Sigmoid colon (tissue), 7 donors: ENCODE measurements at places on chromosomes 11 and 22. TPM values are rescaled to one million over a fixed set of nuclear protein-coding genes. Genes with fewer than 3 reads are reported as not detected.

DNA sequence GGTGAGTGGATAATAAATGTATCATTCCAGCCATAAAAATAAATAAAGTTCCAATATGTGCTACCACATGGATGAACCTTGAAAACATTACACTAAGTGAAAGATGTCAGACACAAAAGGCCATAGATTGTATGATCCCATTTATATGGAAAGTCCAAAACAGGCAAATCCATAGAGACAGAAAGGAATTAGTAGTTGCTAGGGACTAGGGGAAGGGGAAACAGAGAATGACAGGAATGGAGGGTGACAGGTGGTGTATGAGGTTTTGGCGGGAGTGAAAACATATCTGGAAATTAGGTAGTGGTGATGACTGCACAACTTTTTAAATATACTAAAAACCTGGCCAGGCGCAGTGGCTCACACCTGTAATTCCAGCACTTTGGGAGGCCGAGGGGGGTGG lies 15.2 kb upstream of the CARD10 start:
- no peak for DNase-seq

- DNase-seq = no peak
These were observed 66.0 kb downstream of the GRK3 start for GRCh38 chr22:25630447-25630846.

GRCh38 chr11:68997124-68997994 lies 15.7 kb downstream of the MRGPRF start:
- peak; percentile 66 for DNase-seq

DNA sequence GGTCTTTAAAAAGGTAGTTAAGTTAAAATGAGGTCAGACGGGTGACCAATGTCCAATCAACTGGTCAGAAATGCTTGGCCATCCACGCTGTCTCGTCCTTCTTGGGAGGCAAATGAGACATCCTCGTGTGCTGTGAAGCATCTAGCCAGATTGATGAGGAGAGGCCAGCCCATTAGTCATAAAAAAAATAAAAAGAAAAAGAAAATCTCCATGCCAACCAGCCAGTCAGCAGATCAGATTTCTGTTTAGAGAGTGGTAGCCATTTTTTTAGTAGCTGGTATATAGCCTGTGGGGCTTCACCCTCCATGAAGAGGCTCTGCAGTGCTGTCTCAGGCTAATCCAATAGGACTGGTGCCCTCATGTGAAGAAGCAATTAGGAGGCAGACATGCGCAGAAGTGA lies 343.1 kb upstream of the SYN3 start:
- no peak for DNase-seq

NAV2 gene
- 39.0 TPM for total RNA-seq

DBX1 gene
- not detected for total RNA-seq

RAB38 gene
- total RNA-seq = not detected

SCN4B gene
- 1.3 TPM for total RNA-seq

- no peak for DNase-seq
These were observed 24.3 kb upstream of the ADA2 start for GRCh38 chr22:17243524-17243923.

DNA sequence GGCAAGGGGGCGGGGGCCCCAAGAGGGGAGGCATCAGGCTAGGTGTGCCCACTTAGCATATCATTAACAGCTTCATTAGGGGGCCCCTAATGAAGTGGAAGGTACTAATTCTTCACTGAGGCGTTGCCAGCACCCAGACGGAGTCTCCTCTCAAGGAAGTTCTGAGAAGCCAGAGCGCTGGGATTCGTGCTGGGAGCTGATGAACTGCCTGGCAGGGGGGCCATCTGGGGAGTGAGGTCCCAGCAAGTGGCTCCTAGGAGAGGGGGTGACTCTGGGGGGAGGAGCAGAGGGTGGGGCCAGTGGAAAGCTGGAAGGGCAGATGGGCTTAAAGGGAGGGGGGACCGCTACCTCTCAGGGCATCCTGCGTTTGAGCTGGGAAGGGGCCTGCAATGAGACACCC lies 29.8 kb downstream of the DAGLA start:
- no peak for DNase-seq

GRCh38 chr11:64741375-64742086 lies 2.4 kb downstream of the RASGRP2 start:
- DNase-seq = no peak

DEFB108B gene
- not detected for total RNA-seq

DNA sequence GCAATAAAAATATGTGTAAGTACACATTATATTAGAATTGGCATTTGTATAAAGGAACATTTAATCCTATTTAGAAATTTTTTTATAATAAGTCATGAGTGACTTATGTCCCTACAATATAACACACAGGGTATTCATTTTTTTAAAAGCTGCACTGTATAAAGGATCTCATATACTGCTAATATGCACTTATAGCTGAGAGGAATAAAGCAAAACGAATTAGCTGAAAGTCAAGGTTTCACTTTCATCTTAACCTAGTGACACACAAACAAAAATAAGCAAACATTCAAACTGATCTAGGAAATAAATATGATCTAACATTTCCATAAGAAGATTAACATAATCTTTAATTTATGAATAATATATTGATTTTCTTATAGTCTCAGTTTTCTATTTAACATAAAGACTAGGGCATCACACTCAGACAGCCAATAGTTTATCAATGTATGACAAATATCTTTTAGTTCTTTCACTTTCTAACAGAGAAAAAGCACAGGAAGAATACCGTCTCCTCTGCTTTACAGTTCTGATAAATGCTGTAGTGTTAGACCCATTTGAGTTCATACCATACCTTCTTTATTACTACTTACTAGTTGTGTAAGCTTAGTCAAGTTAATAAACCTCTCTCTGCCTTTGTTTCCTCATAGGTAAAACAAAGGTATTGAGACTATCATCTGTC lies 42.9 kb downstream of the DCDC1 start:
- DNase-seq = no peak

- DNase-seq = no peak
These were observed 131.4 kb upstream of the UBASH3B start for GRCh38 chr11:122523846-122524805.

- peak; percentile 87 for DNase-seq
These were observed 4.9 kb downstream of the ADORA2A start for GRCh38 chr22:24432059-24432853.

DNA sequence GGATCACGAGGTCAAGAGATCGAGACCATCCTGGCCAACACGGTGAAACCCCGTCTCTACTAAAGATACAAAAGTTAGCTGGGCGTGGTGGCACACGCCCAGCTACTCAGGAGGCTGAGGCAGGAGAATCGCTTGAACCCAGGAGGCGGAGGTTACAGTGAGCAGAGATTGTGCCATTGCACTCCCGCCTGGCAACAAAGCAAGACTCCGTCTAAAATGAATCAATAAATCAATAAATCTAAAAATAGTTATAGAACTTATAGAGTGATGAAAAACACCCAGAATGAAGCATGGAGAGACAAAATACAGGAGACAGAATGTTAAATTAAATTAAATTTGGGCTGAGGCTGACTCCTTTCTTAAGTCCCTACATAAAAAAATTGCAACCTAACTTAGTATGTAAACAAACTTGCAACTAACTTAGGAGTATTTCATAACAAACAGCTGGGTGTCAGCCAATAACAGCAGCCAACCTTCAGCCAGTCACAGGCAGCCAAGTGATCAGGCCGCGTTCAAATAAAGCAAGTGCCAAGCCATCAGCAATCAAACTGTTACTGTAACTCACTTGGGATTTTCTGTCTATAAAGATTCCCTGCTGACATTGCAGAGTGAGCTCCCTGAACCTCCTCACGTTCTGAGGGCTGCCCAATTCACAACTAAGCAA lies 7.3 kb upstream of the TP53AIP1 start:
- DNase-seq = no peak

DNA sequence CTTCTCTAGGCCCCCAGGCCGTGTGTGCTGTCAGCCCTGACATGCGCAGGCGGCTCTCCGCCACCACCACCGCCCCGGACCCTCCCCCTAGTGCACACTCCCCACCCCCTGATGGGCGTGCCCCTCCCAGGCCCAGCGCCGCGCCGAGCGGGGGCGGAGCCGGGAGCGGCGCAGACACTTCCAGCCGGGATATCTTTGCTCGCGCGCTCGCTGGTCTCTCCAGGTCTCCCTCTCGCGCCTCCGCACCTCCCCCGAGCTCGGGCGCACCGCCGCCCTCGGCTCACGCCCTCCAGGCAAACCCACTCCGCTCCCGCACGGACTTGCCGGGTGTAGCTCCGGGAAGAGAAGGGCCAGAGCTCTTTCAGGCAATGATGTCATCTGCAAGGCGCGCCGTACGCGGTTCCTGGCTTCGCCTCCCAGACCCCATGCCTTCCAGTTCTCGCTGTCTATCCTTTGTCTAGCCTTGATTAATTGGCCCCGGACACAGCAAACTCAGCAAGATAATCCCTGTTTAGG lies at the start of gene SCN3B:
SCN3B (minus strand) TSS at position 59 of the 516 bp plus-strand sequence. CDS start 823 bp downstream, outside the sequence.
- peak; percentile 71 for DNase-seq

GRCh38 chr22:21105294-21105693 lies 59.5 kb downstream of the LRRC74B start:
- no peak for DNase-seq

DNA sequence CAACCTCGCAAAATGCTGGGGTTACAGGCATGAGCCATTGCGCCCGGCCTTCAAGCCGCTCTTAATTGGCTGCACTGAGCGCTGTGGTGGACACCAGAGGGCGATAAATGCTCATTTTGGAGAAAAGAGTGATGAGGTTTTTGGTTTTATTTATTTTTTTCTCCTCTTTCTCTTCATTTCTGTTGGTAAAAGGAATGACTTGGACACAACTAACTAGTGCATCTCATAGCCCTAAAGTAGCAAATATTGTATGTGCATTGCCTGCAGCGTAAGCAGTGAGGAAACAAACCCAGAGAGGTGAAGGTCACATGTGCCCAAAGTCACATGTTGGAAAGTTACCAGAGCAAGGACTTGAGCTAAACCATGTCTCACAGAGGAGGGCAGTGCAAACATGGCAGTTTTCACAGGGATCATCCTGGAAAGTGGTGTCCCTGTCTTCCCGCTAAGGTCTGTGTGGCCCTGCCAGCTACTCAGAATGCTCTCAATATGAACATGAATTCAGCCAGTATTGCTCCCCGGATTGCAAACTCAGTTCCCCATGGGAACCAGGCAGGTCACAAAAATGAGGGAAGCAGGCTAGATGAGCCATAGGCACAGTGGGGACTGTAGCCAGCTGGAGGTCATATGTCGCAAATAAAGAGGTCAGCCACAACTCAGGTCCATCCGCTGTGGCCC lies 8.6 kb upstream of the CD82 start:
- peak; percentile 78 for DNase-seq

GRCh38 chr11:127996825-127997224 lies 590.5 kb downstream of the ETS1 start:
- no peak for DNase-seq

OLFML1 gene
- total RNA-seq = 10.3 TPM

IGHMBP2 gene
- 32.2 TPM for total RNA-seq

GRCh38 chr11:20360650-20361049 lies 2.9 kb upstream of the HTATIP2 start:
- no peak for DNase-seq

DNA sequence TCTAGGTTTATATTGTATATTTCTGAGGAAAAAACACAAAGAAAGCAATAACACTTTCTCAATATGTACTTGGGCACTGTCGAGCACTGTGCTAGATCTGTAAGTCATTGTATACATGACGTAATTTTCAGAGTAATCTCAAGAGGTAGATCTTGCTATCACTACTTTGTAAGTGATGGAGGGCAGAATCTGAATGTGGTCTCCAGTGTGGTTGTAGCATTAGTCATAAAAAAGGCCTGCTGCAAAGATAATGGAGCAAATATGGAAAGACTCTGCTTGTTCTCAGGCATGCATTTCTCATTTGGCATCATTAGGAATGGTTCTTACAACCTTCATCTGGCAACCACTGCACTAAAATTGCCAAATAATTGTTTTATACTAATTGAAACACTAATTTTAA lies 419.8 kb upstream of the CCDC179 start:
- DNase-seq = no peak

CCT8L2 gene
- not detected for total RNA-seq

DNA sequence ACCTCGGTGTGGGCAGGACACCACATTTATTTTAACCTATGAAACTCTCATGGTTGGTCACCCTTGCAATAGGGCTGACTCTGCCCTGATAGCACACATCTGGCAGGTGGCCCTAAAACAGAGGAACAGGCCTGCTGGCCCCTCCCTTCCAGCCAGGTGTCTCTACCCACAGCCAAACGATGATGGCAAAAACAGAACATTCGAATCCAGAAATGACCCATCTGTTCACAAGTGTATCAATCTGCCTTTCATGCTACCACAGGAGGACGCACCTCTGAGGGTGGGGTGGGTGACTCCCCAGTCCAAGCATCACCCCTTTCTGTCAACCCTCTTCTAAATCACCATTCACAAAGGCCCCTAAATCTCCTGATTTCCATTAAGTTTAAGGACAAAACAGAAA lies 118.1 kb downstream of the ETS1 start:
- DNase-seq = no peak

LRRC32 gene
- 21.6 TPM for total RNA-seq

GSTT4 gene
- total RNA-seq = not detected

KRTAP5-1 gene
- not detected for total RNA-seq

MMP7 gene
- not detected for total RNA-seq

- no peak for DNase-seq
These were observed 191.9 kb downstream of the CEP164 start for GRCh38 chr11:117519590-117519989.

DNA sequence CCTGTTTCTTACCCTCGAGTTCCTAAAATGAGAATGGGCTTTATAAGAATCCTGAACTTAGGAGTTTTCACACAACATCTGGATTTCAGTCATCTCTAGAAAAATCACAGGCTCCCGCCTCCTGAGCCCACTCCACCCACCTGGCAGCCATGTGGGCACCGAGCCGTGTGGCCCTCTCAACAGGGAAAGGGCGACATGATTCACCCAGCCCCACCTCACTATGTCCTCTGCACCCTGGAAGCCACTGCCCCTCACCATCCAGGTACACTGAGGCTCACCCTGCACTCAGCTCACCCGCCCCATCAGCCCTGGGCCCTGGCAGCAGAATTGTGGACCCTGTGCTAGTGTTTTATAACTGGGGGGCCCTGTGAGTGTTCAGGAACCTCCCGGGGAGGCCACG lies 101.5 kb downstream of the SHANK2 start:
- DNase-seq = no peak

DNA sequence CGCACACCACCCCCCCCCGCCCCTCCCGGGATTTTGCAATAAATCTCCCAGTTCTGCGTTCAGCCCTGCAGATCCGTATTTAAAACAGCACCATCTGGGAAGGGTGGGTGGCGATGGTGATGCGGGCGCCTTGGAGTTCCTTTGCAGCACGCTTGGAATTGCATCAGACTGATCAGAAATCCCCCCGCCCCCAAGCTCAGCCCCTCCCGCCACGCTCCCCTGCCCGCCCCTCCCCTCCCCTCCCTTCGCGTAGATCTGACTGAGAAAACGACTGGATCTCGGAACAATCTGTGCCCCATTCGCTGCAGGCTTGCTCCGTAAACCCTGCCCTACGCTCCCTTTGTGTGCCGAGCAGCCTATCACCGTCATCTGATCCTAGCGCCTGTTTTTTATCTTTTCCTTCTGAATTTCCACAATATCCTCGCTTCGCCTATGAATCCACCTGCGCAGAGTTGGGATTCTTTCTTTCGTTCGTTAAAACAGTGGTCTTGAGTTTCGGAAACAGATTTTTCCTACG lies 18.1 kb upstream of the BDNF start:
- DNase-seq = peak; percentile 69
